IPS DF 6.9 (cell line): ENCODE measurements at places on chromosomes 16 and 17.

- no peak for DNase-seq
Observed at GRCh38 chr16:3472878-3473595, 22.3 kb downstream of the C16orf90 start.

GRCh38 chr17:1562176-1562643 lies 382 bp downstream of the PITPNA start:
- DNase-seq: no peak

- no peak for DNase-seq
Observed at GRCh38 chr16:20866145-20866772, 33.9 kb downstream of the DCUN1D3 start.

- no peak for DNase-seq
Observed at GRCh38 chr16:12245088-12245920, 268.8 kb downstream of the SNX29 start.

DNA sequence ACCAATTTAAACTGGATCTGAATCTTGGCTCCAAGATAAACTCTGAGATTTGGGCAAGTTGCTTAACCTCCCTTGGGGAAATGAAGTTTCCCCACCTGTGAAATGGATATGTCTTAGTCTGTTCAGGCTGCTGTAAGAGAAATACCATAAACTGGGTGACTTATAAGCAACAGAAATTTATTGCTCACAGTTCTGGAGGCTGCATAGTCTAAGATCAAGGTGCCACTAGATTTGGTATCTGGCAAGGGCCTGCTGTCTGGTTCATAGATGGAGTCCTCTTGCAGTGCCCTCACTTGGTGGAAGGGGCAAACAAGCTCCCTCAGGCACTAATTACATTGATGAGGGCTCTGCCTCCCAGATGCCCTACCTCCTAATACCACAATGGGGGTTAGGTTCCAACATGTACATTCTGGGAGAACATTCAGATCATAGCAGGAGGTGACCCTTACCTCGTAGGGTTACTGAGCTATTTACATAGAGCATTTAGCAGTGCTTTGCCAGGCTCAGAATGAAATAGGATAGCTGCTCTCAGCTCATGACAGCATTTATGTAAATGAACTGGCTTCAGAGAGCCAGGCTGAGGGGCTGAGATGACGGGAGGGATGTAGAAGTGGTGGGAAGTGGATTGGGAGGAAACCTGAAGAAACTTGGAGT lies 83.9 kb downstream of the SPECC1 start:
- DNase-seq: no peak

- no peak for DNase-seq
Observed at GRCh38 chr17:28258347-28258887, 60.6 kb upstream of the TMEM97 start.

DNA sequence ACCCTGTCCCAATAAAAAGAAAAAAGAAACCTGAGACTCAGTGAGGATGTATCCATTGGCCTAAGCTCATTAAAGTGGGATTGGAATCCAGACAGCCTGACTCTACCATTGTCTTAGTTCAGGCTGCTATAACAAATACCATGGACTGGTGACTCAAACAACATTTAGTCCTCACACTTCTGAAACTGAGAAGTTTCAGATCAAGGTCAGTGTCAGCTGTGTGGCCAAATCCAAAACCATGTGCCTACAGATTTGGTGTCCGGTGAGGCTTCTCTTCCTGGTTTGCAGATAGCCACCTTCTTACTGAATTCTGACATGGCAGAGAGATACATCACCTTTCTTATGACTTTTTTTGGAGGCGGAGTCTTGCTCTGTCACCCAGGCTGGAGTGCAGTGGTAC lies 53.3 kb upstream of the KDM8 start:
- no peak for DNase-seq

GRCh38 chr17:57530026-57530425 lies 215.1 kb downstream of the CCDC182 start:
- no peak for DNase-seq

GRCh38 chr16:86510465-86511261 lies at the start of gene FOXF1:
TSS of gene FOXF1 (plus strand) at chr16:86510527. CDS start at chr16:86510570, 43 bp downstream.
- DNase-seq: no peak

DNA sequence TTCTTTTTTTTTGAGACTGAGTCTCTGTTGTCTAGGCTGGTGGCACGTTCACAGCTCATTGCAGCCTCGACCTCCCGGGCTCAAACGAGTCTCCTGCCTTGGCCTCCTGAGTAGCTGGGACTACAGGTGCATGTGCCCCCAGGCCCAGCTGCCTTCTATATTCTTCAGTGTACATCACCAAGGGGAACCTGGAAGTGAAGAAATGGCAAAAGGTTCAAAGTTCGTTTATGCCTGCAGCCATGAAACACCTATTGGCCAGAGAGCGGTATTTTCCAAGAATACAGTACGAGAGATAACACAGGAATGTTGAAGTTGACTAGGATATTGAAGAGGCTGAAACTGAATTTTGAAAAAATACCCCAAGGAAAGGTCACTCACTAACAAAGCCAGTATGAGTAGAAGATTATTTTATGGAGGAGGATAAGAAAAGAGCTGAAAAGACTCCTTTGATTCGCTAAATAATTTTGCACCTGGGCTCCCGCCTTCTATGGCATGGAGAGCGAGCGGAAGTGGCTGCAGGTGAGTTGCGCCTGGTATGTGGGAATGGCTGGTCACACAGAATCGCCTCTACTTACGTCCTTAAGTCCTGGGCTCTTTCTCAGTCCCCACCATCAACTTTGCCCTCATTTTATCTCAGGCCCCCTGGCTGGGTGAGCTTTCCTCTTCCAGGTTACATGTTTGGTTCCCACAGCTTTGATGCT lies 9.8 kb downstream of the ST6GALNAC1 start:
- DNase-seq: no peak

GRCh38 chr17:32927201-32927723 lies 691 bp upstream of the TMEM98 start:
- DNase-seq: no peak

GRCh38 chr16:87457061-87457611 lies 35.7 kb downstream of the ZCCHC14 start:
- no peak for DNase-seq

- no peak for DNase-seq
Observed at GRCh38 chr16:11398851-11399250, 53.6 kb downstream of the RMI2 start.

DNA sequence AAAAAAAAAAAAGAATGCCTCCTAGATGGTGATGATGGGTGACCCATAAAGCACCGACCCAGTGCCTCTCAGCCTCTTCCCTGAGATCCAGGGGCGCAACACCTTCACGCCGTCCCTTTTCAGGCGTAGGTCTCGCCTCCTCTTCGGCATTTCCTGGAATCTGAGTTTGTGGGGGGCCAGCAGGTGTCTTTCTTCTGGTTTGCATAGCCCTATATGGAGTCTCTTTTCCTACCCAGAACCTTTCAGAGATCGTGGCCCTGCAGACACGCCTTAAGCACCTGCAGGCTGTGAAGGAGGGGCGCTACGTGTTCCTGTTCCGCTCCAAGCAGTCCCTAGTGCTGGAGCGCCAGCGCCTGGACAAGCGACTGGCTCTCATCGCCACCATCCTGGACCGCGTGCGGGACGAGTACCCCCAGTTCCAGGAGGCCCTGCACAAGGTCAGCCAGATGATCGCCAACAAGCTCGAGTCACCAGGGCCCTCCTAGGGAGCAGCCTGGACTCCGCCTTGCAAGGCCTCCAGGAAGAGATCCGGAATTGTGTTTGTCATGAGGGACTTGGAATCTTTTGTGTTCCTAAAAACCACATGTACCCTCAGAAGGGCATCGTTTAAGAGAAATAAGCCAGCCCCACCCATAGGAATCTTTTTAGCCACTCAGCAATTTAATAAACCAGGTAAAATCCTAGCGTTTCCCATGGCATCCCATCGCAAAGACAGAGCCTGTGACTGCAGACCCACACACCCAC lies 1.9 kb upstream of the GAA start:
- no peak for DNase-seq

DNA sequence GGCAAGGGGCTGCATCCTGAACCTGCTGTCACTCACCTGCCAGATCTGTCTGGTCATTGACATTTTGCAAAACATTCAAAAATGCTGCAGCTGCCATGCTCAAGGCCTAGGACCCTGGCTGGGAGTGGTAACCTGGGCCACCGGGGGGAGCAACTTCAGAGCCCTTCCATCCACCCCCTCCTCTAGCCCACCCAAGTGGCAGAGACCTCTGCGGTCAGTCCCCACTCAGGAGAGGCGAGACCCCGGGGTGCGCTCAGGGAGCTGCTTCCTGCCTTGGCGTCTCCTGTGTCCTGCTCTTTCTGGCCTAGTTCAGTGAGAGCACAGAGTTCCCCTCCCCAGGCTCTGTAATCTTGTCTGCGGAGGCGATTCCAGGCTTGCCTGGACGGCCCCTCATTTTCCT lies 108.8 kb downstream of the CCDC182 start:
- DNase-seq: no peak

DNA sequence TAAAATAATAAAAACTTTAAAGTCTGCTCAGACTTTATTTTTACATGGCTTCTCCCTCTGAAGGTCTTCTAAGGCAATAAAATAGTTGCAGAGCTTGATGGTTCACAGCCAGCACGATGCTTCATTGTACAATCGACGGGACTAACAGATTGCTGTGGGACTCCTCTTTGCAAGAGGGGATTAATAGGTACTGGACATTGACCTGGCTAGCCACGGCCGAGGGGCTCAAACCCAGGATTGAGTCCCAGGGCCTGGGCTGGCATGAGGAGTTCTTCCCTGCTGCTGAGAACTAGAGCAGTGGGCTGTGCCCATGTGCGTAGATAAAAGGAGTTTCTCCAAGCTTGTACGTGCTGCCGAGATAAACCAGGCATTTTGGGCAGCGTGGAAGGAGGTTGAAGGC lies 23.6 kb upstream of the GAN start:
- DNase-seq: no peak

GRCh38 chr17:60442271-60443173 lies 20.2 kb downstream of the CHCT1 start:
- DNase-seq: no peak

DNA sequence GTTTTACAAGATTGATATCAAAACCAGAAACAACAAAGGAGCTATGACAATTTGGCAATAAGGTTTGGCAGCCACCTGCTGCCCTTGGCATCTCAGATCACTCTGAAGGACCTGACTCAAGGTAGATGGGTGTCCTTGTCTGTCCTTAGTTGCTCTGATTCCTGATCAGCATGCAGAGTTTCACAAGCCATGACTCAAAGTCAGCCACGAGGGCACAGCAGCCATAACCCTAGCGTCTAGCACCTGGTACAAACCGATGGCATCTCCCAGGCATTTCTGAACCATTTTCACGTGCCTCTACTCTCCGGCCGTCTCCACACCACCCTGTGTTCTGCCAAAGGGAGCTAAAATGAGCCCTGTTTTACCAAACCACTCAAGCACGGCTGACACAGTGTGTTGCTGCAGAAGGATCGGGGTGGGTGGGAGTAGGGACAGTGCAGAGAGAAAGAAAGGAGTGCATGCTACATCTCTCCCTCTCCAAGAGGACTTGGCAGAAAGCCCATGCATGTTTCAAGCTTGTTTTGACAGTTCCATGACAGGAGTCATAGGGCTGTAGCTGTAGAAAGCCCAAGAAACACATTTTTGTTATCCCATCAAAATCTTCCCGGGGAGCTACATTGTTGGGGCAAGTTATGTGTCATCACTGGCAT lies 297.3 kb downstream of the ABCC12 start:
- DNase-seq: no peak

GRCh38 chr16:17063201-17064139 lies 407.3 kb downstream of the XYLT1 start:
- no peak for DNase-seq

GRCh38 chr17:47077576-47077975 lies 98.5 kb upstream of the RPRML start:
- DNase-seq: no peak

DNA sequence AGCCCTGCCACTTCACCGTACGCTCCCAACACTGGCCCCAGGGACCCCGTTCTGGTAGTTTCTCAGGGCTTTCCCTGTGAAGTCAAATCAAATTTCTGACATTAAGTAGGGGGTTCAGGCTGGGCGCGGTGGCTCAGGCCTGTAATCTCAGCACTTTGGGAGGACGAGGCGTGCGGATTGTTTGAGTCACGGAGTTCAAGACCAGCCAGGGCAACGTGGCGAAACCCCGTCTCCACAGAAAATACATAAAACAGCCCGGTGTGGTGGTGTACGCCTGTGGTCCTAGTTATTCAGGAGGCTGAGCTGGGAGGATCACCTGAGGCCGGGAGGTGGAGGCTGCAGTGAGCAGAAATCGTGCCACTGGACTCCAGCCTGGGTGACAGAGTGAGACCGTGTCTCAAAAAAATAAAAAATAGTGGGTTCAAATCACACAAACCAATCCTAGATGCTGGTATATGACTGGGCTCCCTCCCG lies 632 bp downstream of the CYBC1 start:
- DNase-seq: no peak

GRCh38 chr16:21283521-21284289 lies 5.6 kb upstream of the CRYM start:
- DNase-seq: no peak

GRCh38 chr16:63289834-63290460 lies 1253.7 kb upstream of the CDH8 start:
- peak; percentile 63 for DNase-seq

DNA sequence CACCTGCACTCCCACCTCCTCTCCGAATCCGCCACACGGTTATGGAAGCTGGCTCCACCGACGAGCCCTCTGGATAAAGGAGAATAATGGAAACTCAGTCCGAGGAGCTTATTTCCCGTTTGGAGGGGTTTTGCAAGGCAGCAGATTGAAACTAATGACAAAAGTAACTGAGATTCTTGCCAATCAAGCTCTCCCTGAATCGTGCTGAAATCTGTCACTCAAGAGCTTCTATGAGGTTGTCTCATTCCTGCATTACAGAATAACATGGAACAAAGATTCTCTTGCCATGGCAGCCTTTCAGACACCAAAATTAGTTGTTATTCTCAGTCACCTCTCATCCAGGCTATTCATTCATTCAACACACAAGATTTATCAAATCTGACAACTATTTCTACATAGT lies 405.9 kb downstream of the SOX9 start:
- DNase-seq: no peak

GRCh38 chr17:74682028-74682427 lies 30.7 kb downstream of the CD300LF start:
- no peak for DNase-seq

- DNase-seq: no peak
Observed at GRCh38 chr17:47363171-47363570, 39.4 kb downstream of the EFCAB13 start.

DNA sequence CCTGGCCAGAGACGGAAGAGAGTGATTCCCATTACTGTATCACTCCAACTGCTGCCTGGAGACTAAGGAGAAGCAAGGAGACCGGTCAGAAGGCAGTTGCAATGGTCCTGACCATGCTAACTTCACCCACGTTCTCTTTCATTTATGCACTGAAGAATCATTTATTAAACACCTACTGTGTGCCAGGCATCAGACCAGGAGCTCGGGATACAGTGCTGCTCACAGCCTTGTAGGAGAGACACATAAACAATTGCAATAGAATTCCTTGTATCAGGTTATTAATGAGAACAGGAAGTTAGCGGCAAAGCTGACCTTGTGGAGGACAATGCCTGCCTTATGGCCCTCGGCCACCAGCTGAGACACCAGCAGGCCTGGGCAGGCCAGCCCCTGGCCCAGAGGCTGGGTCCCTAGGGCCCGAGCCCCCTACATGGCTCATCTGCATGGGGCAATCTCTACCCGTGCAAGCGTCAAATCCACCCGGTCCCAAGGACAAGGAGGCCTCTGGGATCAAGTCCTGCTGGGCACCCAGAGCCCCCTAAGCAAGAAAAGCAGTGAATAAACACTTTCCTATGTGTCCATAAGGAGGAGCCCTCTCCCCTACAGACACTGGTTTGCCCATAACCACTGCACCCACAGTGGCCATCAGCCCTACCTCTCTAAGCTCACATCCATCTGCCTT lies 8.6 kb upstream of the ENPP7 start:
- DNase-seq: no peak
